Omental fat pad (tissue), 4 donors: ENCODE measurements at places on chromosomes 11 and 22. TPM values are rescaled to one million over a fixed set of nuclear protein-coding genes. Genes with fewer than 3 reads are reported as not detected.

Gene LMO2
- 22.7 TPM for total RNA-seq

Gene NOX4
- total RNA-seq = 2.6 TPM

Gene RTN4RL2
- not detected for total RNA-seq

DNA sequence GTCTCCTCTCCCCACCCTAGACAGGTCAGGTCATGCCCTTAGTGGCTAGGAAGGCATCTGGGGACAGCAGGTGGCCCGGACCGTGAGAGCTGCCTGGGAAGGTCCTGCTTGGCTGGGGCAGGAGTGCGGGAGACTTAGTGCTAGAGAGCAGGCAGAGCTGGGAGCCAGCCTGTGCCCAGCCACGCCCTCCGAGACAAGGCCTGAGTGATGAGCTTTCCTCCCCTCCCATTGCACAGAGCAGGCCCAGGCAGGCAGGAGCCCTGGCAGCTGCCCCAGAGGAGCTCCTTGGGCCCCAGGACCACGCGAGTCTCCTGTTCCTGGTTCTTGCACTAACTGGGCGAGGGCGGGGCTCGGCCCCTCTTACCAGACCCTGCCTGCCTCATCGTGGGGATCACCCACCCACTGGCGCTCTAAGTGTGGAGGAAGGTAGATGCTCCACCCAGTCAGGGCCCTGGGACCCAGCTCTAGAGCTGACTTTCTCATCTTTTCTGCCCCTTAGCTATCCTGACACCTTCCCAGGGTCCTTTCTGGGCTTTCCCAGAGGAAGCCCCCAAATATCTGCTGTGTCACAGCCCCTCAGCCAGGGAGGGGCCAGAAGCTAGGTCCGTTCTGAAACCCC is 44.9 kb downstream of the MACROD1 start:
- DNase-seq = no peak

DNA sequence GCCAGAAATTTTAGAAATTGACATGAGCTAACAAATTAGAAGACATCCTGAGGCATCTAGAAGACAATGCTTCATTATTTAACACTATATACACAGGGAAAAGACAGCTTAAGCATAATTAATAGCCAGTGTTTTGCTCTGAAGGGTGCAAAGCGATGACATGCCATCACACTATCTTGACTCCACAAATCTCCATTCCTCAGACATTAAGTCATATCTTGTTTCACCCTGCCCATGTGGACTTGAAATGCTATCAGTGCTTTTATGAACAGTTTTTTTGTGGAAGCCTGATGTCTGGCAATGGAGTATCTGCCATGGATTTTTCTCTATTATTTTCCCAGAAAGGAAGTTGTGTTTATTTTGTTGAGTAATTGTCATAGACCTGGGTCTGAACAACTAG is 2.3 kb downstream of the CARD18 start:
- DNase-seq = no peak

GRCh38 chr22:47376901-47377505 is 614.6 kb downstream of the TBC1D22A start:
- no peak for DNase-seq

GRCh38 chr11:25527841-25528240 is 804.1 kb upstream of the ANO3 start:
- no peak for DNase-seq

GRCh38 chr11:122656631-122657101 is 1.1 kb downstream of the UBASH3B start:
- DNase-seq = no peak

DNA sequence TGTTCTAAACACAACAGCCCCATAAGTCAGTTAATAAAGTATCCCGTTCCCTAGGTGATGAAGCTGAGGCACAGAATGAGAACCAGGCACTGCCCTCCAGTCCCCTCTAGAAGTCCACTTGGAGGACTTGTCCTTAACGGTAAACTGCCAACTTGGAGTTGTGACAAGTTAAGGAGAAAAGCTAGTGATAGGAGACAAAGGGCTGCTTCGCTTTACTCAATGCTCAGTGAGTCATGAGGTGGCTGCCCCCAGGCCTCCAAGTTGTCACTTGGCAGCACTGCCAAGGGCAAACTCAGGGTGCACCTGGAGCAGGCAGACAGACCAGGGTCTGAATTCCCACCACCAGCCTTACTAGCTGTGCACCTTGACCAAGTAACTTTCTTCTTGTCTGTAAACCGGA is 13.5 kb downstream of the SLC43A1 start:
- no peak for DNase-seq
